ENCODE measurements at places on chromosomes 3 and 15. TPM values are rescaled to one million over a fixed set of nuclear protein-coding genes. Genes with fewer than 3 reads are reported as not detected.

The LRRC31 gene
- not detected for total RNA-seq

DNA sequence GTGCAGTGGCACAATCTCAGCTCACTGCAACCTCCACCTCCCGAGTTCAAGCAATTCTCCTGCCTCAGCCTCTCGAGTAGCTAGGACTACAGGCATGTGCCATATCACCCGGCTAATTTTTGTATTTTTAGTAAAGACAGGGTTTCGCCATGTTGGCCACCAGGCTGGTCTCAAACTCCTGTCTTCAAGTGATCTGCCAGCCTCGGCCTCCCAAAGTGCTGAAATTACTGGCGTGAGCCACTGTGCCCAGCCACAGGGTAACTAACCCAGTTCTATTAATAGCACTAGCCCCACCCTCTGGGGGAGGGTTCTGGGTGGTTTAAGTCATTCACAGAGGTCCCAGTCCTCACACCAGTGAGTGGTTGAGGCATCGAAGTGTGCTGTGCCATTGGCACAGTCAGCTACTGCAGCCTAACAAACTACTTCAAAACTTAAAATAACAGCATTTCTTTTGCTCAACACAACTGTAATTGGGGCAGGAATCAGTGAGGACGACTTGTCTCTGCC is 44.0 kb downstream of the RHCG start:
- no peak for DNase-seq

DNA sequence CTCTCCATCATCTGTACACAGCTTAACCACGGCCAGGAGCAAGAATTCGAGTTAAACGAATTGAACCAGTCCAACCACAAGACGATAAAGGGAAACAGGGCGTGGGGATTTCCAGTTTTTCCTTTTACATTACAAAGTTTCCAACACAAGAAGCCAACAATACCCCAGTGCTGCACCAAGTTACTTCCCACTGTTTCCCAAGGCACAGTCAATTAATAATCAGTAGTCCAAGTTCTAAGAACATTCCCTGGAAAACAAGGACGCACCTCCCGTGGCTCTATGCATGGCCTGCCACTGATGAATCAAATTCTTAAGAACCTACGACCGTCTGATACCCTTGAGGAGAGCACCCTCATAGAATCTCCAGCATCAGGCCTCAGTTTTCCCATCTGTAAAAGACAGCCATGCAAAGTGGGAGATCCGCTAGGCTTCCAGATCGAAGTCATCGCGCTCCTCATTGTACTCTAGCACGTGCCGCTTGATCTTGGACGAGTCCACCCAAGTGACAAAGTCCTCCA is 774 bp downstream of the IMP3 start:
- DNase-seq = no peak

GRCh38 chr15:91136386-91136923 is 36.4 kb downstream of the SV2B start:
- DNase-seq = no peak

GRCh38 chr3:185024406-185024805 is 128.5 kb downstream of the C3orf70 start:
- no peak for DNase-seq

DNA sequence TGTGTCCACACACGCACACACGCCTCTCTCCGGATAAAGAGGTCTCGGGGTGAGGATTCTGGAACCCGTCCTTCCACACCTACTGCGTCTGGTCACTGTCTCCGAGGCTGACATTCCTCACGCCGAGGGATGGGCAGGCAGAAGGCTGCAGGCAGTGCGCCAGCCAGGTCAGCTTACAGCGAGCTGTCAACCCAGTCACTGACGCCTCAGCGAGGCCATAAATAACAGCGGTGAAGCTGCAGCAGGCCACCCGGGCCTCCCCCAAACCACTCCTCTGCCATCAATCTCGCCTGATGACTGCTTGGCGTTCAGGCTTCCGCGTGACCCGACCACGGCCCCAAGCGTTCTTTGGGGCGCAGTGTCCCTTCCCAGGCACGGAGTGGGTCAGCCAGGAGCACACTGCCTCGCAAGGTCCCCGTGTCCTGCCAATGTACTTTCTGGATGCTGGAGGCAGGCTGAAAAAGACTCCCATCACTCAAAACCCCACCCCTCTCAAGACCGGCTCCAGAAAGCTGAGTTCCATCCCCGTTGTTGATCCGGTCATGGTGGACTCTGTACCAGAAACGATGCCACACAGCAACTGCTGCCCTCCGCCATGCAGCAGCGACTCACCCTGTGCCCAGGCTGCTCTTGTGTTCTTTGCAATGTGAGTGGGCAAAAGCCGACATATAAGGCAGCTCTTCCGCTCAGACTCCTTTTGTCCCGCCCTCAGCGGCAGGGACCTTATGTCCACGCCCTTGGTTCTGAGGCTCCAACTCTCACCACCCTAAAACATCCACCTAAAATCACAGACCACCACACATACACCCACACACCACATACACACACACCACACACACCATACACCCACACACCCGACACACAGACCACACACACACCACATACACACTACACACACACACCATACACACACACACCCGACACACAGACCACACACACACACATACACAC is 27.1 kb downstream of the CPN2 start:
- DNase-seq = no peak

Measured in activated T-helper 1 cell treated with anti-CD3 and anti-CD28 coated beads, Interleukin-12 subunit alpha, Interleukin-12 subunit beta, Interleukin-2, Interleukin-4 antibody, amounts not matched to agents 30 ng/mL and 10 ng/mL and 1 ng/mL, durations not matched to agents 14 hours and 24 hours and 36 hours (primary cell).